ENCODE measurements at places on chromosomes 5 and 9.
A peak's percentile ranks its signal among the peaks of the same experiment; 100 is the strongest.

DNA sequence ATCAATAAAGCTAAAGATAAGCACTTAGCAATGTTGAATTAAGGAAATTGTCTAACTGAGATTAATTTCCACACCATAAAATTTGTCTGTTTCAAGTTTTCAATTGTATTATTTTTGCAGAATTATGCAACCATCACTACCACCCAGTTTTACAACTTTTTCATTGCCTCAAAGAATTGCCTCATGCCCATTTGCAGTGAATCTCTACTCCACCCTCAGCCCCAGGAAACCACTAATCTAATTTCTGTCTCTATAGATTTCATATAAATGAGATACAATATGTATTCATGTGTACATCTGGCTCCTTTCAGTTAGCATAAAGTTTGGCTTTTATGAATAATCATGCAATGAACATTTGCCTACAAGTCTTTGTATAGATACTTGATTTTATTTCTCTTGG, 72.9 kb downstream of the PTCD2 start:
- DNase-seq, result no peak

- no peak for DNase-seq
Observed at GRCh38 chr5:135450952-135451351, 1.2 kb downstream of the TIFAB start.

DNA sequence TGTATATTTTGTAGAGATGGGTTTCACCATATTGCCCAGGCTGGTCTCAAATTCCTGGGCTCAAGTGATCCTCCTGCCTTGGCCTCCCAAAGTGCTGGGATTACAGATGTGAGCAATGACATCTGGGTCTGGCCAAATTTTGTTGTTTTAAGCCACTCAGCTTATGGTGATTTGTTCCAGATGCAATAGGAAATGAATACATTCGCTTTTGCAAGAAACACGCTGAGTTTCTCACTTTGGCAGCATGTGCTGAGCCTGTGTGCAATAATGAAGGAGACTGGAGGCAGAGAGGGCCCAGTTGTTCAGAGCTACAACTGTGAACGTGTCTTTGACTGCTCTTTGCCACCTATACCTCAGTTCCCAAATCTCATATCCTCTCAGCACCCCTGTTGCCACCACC, 56.4 kb downstream of the KIF4B start:
- DNase-seq, result no peak

GRCh38 chr5:76294573-76294972, 108.5 kb upstream of the IQGAP2 start:
- DNase-seq, result no peak

DNA sequence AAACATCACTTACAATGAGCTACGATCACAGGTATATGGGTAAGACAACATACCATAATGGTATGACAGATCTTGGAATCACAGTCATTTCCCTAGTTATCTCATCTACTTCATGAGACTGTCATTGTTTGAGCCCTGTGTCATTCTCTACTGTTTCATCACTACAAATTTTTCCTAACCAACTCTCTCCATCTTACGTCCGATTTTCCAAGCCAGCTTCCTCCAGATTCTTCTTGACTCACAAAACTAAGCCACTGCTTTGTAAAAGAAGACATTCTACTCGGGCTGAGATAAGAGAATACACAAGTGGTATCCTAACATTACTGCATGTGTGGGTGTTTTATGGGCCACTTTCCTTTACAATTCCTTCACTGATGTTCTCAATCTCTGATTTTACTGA, 49.6 kb downstream of the SERINC5 start:
- DNase-seq, result no peak

DNA sequence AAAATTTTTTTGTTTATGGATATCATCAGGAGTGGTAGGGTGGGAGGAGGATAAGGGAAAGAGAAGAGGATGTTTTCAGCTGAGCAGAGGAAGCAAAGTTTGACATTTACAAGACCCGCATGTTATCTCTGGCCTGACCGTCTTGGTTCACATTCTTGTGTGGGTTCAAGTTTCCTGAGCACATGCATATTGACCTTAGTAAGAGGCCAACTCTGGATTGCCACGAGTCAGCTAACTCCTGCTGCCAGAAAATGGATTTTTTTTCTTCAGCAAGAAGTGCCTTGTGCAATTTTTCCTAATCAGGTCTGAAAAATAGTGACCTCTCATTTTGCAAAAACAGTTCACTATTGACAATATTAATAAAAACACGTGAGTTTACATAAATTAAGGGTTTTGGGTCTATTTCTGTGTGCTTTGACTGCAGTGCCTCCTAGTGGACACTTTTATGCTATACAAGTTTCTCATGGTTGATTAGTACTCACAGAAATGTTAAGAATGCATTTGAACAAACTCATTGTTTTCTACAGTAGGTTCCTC, 27.1 kb upstream of the BASP1 start:
- DNase-seq, result peak; percentile 32

GRCh38 chr5:21686706-21687105, 1166.4 kb downstream of the CDH12 start:
- no peak for DNase-seq

DNA sequence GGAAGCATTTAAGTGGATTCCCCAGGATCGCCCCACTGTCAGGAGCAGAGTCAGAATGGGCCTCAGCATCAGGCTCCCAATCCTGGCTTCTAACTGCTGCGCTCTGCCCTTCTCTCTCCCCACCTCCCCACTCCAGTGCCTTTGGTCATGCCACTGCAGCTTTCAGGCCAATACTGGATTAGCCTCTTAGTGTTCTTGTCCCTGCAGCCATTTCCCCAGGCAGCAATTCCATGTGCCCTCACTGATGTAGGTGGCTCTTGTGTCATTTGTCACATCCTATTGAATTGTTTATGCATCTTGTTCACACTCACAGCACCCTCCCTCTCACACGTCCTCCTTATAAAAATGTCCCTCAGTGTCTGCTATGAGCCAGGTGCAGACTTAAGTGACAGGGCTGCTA, 544.2 kb upstream of the DAP start:
- DNase-seq, result no peak

GRCh38 chr5:35003018-35003957, 44.5 kb downstream of the AGXT2 start:
- DNase-seq, result peak; percentile 79

GRCh38 chr5:12861886-12862654, 957.8 kb upstream of the CTNND2 start:
- no peak for DNase-seq

- peak; percentile 64 for DNase-seq
Observed at GRCh38 chr9:136740971-136741882, 1.5 kb downstream of the LCN10 start.

- peak; percentile 90 for DNase-seq
Observed at GRCh38 chr5:176619203-176619568, 9.2 kb upstream of the GPRIN1 start.

- no peak for DNase-seq
Observed at GRCh38 chr5:171850324-171850947, 64.8 kb downstream of the SMIM23 start.

DNA sequence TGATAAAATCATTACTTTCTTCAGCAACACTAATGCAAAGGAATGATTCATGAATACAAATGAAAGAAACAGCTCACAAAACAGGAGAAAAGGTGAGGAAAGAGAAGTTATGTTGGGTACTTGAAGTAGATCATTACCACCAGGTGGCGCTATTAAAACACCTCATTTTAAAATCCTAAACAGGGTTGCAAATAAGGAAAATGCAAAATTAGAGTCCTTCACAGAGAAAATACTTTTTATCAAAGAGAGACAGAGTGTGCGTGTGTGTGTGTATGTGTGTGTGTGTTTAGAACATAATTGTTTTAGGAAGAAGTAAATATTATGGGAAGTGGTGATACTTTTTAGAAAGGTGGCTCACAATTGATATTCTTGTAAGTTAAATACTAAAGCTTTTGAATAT, 49.5 kb upstream of the CD180 start:
- peak; percentile 34 for DNase-seq

GRCh38 chr9:23596913-23597634, 229.0 kb downstream of the ELAVL2 start:
- no peak for DNase-seq

- no peak for DNase-seq
Observed at GRCh38 chr5:14739981-14740380, 75.5 kb downstream of the OTULIN start.

DNA sequence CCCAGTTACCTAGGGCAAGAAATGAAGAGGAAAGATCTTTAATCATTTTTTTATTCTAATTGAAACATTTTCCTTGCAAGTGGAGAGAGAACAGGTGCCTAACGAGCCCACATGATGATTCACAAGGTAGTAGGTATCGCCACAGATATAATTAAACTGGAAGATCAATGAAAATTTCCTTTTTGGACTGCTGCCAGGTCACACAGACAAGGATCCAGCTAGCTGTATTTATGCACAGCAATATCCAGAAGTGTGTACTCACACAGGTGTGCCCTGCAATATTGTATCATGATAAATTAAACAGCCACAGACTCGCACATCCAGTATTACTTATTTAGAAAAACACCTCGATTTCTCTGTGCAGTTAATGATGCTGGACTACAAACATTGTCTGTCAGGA, 294.0 kb upstream of the SMARCA2 start:
- DNase-seq, result no peak

- no peak for DNase-seq
Observed at GRCh38 chr9:127166111-127166510, 43.7 kb upstream of the ANGPTL2 start.

DNA sequence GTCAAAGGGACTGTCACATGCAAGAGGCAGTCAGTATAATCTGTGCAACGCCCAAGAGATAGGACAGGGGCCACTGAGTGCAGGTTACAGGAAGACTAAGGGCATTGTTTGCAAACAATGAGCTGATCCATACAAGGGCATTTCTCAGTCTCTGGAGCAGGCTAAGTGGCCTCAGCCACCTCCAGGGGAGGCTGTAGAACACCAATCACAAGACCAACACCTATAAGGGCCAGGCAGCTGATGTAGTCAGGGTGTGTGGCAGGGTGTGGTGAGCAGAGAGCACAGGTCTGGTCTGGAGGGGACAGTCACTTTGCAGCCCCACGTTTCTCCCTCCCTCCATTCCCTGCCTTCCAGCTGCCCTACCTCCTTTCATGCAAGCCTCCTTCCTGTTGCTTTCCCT, 83.2 kb upstream of the ADRA1B start:
- no peak for DNase-seq

GRCh38 chr9:17064558-17064957, 70.3 kb upstream of the CNTLN start:
- no peak for DNase-seq

GRCh38 chr5:118984602-118985001, 3.7 kb downstream of the DTWD2 start:
- no peak for DNase-seq

DNA sequence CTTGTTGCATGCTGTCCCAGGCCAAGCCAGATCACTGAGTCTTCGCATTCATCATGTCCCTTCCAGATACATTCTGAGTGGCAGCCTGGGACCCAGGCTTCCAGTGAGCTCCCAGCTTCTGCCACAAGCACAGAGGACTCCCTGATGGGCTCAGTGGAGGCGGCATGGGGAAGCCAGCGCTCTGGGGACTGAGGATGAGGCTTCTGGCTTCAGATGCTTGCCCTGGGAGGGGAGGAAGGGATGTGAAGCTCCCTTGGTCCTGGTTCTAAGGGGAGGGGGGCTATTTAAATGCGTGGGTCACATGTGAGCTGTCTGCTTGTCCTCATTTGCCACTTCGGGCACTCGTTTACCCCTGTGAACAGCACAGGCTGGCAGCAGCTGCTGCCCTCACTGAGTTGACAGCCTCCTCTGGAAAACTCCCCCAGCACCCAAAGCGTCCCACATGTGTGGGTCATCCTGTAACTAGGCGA, 174.0 kb downstream of the NR3C1 start:
- no peak for DNase-seq

DNA sequence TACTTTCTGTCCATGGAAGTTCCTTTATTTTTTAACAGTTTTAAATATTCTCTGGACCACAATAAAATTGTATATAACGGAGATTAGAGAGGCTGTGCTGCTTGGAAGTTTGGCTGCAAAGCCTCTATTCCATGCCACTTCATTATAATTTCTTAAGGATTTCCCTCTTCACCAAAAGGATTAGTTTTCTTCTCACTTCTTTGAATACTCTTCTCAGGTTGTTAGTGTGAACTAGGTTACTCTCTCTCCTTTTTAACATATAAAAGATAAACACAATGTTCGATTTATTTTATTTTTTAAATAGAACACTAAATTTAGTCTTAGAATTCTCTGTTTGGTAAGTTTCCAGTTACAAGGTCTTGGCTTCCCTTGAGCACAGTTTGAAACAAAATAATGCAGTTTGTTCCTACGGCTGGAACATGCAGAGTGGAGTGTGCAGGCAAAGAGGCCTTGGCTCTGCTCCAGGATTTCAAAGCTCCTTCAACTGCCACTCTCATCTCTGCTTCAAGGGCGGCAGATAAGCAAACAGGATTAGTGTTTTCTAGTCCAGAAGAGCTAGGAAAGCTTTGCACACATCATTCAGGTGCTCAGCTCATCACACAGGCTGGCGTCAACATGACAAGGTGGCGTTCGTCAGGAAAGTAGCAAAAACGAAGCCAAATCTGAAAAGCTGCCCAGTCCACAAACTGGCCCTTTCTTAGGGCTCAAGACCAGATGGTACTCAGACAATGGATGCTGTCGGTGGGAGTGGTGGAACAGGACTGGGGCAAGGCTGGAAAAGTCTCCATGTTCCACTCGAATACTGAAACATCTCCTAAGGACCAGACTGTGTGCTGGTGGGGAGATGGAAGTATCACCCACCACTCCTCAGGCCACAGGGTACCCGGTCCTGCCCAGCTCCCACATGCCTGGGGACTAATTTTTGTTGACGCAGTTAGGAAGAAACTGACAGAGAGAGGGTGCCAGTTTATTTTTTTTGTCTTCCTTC, 286.6 kb downstream of the CRB2 start:
- no peak for DNase-seq

- DNase-seq, result no peak
Observed at GRCh38 chr5:178902849-178903248, 7.1 kb downstream of the ZFP2 start.

DNA sequence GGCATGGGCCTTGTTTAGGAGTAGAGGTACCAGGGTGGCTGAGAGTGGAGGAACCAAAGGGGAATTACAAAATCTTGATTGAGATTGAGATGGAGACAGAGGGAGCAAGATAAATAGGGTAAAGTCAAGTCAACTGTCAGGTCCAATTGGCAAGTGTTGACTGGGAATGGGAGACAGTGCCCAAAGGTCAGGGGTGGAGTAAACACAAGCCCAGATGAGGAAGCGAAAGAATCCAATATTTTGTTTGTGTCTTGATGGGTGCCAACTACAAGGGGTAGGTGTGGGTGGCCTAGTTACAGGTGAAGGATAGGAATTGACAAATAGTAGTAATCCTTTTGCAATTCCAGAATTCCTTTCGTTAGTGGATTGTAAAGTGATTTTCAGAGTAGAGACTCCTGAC, 75.1 kb upstream of the AGXT2 start:
- DNase-seq, result no peak

GRCh38 chr5:76615759-76616158, 7.4 kb downstream of the F2RL2 start:
- no peak for DNase-seq

GRCh38 chr9:22790329-22790728, 343.7 kb downstream of the DMRTA1 start:
- DNase-seq, result no peak

DNA sequence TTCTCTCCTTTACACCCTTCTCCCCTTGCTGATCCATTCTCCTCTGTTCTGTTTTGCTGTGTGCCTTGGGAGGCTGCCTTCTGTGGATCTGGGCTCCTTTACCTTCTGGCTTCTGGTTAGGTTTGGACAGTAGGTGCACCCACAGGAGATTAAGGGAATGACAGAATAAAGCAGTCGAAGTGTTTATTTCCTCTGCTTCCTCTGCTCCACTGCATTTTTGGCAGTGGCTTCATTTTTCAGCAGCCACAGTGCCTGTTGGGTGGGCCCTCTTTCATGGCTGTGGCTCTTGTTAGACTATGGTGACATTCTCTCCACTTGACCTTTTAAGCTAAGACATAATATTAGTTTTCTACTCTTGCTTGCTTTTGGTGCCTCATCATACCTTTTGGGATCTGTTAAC, 144.1 kb downstream of the CCDC171 start:
- DNase-seq, result no peak
